ENCODE measurements at places on chromosomes 7 and 10.

GRCh38 chr10:62473241-62473640 is 99.1 kb downstream of the ZNF365 start:
- DNase-seq, result no peak

DNA sequence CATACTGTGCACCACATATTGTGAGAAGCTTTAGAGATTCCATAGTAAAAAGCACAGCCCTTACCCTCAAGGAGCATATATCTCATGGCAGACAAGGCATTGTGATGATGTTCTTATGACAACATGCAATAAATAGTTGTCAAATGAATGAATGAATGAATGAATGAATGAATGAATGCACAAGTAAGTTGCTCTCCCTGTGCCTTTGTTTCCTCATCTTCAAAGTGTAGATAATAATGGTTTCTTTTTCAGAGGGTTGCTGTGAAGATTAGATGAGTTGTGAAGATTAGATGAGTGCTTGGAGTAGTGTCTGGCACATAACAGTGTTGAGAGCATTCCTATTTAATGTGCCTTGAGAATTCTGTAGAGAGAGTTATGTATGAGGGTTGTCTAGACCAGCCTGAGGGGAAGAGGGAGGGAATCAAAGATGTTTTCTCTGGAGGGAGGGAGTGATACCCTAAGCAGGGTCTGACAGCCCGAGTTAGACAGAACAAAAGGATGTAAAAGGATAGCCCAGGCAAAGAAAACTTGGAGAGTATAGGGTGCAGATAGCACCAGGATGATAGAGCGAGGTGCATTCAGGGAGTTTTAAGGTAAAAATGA is 217.2 kb downstream of the RELN start:
- DNase-seq, result no peak

DNA sequence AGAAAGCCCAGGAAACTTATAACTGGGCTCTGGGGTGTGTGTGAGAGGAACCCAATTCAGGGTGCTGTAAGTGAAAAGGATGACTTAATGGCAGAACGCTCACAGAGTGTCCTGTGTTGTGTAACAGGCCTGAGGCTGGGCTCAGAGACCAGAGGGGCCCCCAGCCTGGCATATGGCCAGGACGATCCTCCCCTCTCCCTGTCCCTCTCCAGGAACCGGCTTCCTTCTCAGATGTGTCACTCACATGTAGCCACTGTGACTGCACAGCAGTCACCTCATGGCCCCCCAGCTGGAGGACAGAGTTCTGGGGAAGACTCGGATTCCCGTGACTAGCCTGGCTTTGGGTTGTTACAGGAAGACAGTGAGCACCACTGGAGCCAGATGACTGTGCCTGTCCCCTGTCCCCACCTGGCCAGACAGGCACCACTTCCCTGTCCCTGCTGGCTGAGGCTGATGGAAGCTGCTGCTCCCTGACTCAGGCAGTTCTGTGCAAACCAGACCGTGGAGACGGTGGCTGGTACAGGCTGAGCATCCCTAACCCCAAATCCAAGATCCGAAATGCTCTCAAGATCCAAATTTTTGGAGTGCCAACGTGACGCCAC is 220.5 kb downstream of the MLLT10 start:
- no peak for DNase-seq

DNA sequence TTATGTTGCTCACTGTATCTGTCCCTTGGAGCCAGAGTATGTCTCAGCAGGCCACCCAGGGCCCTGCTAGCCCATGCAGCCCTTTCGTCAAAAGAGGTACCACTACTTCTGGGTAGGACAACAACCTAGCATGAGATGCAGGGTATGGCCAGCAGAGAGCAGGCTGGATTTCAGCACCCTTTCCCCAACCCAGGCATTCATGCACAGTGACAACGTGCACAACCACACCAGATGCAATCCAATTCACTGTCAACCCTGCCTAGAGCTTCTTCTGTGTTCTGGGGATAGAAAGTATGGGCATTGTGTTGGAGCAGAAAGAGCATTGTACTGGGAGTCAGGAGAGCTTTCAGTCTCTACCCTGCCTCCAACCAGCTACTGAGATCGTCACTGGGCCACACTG is 37.9 kb downstream of the JAZF1 start:
- DNase-seq, result no peak

- DNase-seq, result no peak
Observed at GRCh38 chr10:62560201-62560819, 186.1 kb downstream of the ZNF365 start.

- no peak for DNase-seq
Observed at GRCh38 chr7:6209340-6209739, 63.1 kb downstream of the CYTH3 start.

DNA sequence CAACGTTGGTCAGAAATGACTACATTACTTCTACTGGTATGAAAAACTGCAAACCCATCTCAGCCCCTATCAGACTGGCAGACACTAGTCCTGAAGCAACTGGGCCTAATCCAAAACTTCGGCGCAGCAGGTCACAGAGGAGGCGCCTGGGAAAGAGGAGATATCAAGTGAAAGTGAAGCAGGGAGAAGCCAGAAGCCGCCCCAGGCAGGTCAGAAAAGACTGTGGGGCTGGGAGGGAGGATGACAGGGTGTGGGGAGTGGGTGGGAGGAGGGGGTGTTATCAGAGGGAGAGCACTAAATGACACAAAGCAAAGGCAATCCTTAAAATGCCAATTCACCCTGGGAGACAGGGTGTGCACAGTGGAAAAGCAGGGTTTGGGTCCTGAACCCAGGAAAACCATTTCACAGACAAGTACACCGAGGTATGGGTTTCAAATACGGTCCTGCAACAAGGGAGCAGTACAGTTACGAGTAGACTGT is 731 bp downstream of the CHCHD3 start:
- no peak for DNase-seq

- DNase-seq, result no peak
Observed at GRCh38 chr10:130425169-130425568, 289.0 kb downstream of the GLRX3 start.

DNA sequence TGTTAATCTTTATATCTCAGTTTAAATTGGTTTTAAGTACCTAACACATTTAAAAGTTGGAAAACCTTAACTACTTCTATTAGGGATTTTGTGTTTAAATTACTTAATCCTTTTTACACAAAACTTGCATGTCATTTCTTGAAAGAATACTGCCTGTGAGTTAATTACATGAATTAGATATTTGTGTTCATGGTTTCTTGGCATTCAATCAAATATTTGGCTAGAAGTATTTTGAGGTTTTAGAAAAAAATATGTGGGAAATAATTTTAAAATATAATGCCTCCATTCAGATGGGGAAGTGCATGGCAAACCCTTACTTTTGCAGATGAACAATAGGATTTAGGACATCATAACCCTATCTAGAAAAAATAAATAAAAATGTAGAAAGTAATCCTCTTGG is 186.5 kb upstream of the SEMA3E start:
- DNase-seq, result no peak

GRCh38 chr10:51892965-51893658 is 193.7 kb upstream of the CSTF2T start:
- DNase-seq, result no peak

DNA sequence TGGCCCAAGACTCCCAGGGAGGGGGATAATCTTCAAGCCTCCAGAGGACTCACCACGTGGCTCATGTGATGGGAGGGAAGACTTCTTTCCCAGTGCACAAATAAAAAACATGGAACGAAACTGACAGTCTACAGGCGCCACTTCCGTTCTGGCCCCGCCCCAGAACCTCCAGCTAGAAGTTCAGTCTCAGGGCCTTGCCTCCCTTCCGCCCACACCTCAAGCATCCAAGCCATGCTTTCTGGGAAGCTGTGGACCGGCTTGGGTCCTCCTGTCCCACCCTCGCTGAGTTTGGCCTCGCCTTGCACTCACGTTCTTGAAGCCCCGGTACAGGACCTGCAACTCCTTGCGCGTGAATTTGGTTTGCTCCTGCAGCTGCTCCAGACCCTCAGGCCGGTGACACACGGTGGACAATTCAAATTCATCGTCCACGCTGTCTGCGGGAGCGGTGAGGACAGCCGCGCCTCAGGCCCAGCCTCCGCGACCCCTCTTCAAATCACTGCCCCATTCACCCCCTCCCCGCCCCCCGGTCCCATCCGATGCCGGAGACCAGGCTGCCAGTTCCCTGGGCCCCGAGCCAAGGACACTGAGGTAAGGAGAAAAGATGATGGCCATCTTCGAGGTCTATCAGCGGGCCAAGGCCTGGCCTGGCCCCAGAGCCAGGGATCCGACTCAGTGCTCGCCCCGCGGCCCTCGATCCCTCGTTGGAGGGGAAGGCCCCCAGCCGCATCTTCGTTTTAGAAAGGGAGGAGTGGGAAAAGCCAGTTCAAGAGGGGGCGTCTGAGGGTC is 10.7 kb upstream of the OGA start:
- no peak for DNase-seq

DNA sequence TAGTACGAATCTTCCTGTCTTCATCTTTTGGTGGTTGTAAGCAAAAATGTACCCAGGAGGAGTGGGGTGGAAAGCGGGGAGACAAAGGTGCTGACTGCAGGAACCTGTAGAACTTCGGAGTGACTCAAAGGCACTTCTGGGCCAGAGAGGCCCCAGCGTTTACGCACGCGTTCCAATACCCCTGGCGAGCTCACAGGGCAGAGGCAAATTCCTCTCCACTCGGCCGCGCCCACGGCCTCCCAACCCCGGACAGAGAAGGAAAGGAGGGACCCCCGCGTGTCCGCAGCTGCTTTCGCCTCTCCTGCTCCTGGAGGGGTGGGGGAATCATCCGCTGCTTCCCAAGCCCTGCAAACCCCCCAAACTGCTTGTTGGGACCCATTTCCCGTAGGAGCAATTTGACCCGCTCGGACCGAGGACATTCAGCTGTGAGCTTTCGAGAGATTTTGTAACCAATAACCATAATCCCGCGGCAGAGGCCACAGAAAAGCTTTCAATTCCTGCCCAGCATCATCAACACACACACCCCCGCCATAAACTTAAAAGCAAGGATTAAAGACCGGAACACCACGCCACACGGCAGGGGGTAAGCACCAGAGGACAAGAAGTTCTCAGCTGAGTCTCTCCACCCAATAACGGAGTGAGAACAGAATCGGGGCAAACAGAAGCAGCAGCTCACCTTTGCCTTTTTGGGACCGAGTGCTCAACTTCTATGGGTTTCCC is 2.3 kb downstream of the IGF2BP3 start:
- no peak for DNase-seq

DNA sequence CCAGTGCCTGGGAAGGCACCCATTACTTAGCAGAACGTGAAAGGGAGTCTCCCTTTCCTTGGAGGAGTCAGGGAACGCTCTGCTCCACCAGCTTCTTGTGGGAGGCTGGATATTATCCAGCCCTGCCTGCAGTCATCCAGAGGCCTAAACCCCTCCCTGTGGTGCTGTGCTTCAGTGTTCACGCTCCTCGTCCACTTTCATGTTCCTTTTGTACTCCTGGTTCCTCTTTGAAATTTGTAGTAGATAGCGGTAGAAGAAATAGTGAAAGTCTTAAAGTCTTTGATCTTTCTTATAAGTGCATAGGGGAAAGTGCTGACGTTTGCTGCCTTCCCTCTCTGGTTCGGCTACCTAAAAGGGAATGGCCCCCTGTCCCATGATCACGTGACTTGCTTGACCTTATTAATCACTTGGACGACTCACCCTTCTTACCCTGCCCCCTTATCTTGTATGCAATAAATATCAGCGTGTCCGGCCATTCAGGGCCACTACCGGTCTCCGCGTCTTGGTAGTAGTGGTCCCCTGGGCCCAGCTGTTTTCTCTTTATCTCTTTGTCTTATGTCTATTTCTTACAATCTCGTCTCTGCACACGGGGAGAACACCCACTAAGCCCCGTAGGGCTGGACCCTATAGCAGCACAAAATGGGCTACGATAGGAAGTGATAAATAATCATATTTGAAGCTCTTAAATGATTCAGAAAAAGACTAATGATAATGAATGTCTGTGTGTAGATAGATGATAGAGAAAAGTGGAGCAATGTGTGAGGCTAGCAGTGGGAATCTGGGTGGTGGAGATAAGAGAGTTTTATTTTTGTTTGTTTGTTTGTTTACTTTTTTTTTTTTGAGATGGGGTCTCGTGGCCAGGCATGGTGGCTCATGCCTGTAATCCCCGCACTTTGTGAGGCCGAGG is 5.8 kb upstream of the ESYT2 start:
- no peak for DNase-seq

DNA sequence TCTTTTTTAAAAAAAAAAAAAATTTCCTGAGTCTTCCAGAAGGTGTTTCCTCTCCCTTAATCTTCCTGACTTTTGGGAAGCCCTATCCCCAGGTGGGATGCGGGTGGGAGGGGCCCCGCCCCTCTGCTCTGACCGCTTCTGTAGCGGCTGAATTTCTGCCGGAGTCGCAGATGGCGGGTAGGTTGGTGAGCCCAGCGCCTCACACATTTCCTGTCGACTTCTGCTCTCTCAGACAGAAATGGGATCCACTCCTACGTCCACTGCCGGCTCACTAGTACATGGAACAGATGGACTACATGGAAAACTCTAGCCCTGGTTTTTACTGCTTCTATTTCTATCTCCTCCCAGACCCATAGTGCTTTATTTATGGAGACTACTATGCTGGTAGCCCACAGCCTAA is 90.9 kb downstream of the NEUROD6 start:
- DNase-seq, result no peak

DNA sequence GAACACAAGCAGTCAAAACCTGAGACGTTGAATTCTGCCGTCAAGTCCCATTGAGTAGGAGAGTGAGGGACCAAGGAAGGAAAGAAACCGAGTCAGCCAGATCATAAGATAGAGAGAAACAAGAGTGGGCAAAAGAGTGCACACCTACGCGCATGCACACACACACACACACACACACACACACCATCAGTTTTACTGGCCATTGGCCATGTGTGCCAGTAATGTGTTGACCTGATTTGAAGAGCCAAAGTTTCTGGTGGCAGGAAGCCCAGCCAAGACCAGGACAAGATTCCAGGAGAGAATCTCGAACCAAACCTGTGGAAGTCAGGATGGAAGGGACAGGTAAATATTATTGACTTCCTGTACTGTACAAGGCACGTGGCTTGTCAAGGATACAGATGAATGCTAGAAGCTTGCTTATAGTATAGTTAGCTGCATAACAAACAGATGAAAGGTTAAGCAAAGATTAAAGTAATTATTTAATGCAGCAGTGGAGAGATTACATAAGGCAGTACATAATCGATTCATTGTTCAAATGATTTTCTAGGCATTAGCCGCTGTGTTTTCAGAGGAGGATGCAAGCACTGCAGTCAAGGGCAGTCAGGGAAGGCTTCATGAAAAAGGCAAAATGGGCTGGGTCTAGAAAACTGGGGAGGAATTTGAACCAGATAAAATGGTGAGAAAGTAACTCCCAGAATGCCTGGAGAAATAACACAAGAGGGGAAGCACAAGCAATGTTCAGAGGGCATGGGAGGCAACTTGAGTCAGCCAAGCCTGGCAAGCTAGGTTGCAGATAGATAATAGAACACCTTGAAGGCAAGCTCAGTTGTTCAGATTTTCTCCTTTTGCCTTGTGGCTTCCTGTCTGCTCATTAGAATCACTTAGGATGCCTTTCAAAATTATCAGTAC is 2.7 kb upstream of the HYCC1 start:
- DNase-seq, result no peak

Measured in GM18507 (cell line).